ENCODE measurements at places on chromosomes 1 and 21. TPM values are rescaled to one million over a fixed set of nuclear protein-coding genes. Genes with fewer than 3 reads are reported as not detected.

- no peak for DNase-seq
- no peak overlapping the region for H3K4me3 ChIP-seq
- H3K36me3 ChIP-seq: no peaks in the 10 kb centered on the region
- H3K4me1 ChIP-seq: no peaks in the 10 kb centered on the region
Measured at GRCh38 chr1:82019508-82019907, 218.8 kb downstream of the ADGRL2 start.

DNA sequence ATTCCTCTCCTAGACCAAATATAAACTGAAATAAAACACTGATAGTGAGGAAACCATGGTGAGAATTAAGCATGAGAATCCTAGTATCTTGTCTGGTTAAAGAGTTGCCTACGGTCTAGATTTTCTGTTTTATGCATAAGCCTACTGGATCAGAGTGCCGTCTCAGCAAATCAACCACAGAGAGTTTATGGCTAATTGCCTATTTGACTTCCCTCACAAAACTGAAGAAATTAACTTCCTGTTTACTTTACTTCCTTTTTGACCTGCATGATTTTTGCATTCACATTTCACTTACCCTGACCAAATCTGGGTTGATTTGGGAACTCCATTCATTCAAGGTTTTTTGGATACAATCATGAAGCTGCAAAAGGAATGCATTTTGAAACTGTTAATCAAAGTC lies 5.0 kb downstream of the GCLM start:
- no peaks in the 10 kb centered on the region for H3K36me3 ChIP-seq
- no peaks in the 10 kb centered on the region for H3K27me3 ChIP-seq
- H3K4me1 ChIP-seq: peaks cover 3% of the 10 kb centered on the region
- H3K27ac ChIP-seq: no peak overlapping the region
- no peak overlapping the region for H3K4me3 ChIP-seq
- DNase-seq: peak; percentile 2

GRCh38 chr1:22704440-22705067 lies 6.1 kb upstream of the EPHB2 start:
- no peak overlapping the region for H3K4me3 ChIP-seq
- no peaks in the 10 kb centered on the region for H3K4me1 ChIP-seq
- no peaks in the 10 kb centered on the region for H3K27me3 ChIP-seq
- H3K27ac ChIP-seq: no peak overlapping the region
- no peaks in the 10 kb centered on the region for H3K36me3 ChIP-seq

The SPRR2F gene
- not detected for total RNA-seq

DNA sequence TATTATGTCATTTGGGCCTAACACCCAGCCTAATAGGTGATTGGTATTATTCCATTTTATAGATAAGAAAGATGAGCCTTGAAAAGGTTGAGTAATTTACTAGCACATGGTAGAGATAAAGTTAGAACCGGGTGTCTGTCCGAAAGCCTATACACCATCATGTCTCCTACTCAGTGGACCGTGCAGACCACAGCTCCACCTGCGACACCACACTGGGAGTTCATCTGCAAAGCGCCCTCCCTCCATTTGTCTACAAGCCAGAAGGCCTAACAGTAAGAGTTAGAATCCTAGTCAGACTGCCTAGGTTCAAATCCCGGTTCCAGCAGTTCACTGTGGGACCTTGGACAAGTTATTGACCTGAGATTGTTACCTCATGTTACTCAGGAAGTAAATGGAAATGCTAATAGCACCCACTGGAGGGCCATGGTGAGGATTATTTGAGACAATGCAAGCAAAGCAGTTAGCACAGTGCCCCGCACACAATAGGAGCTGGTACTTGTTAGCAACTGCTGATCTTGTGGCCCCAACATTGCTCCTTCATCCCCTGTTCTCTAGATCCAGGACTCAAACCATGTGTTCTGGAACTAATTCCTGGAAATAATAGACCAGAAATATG lies 20.5 kb downstream of the ARMH1 start:
- no peaks in the 10 kb centered on the region for H3K4me1 ChIP-seq
- H3K27me3 ChIP-seq: no peaks in the 10 kb centered on the region
- no peak overlapping the region for H3K4me3 ChIP-seq

The NBPF6 gene
- not detected for total RNA-seq
